RPMI8226 (cell line): ENCODE measurements at places on chromosomes 6 and 20.
A peak's percentile ranks its signal among the peaks of the same experiment; 100 is the strongest.

DNA sequence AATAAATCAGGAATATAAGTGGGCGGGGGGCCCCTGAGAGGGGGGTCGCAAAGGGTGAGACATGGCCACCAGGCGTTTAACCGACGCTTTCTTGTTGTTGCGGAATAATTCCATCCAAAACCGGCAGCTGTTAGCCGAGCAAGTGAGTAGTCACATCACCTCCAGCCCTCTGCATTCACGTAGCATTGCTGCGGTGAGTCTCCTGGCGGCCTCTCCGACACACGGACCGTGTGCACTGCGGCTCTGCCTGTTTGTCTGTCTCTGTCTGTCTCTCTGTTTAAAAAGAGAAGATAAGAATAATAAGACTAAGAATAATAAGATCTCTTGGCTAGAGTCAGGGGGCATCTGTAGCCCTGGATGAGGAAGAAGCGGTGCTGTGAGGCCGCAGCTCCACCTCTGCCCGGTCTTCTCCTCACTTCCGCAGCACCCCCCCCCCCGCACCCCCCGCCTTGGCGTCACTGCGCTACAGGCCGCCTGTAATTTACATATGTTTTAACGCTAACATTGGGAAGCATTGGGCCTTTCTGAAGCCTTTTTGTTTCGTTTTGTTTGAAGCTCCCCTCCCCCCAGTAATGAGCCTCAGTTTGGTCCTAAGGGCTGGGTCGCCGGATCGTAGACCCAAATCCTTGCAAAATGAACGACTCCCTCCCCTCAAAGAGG, 993 bp downstream of the STX16 start:
- peak; percentile 79 for DNase-seq

DNA sequence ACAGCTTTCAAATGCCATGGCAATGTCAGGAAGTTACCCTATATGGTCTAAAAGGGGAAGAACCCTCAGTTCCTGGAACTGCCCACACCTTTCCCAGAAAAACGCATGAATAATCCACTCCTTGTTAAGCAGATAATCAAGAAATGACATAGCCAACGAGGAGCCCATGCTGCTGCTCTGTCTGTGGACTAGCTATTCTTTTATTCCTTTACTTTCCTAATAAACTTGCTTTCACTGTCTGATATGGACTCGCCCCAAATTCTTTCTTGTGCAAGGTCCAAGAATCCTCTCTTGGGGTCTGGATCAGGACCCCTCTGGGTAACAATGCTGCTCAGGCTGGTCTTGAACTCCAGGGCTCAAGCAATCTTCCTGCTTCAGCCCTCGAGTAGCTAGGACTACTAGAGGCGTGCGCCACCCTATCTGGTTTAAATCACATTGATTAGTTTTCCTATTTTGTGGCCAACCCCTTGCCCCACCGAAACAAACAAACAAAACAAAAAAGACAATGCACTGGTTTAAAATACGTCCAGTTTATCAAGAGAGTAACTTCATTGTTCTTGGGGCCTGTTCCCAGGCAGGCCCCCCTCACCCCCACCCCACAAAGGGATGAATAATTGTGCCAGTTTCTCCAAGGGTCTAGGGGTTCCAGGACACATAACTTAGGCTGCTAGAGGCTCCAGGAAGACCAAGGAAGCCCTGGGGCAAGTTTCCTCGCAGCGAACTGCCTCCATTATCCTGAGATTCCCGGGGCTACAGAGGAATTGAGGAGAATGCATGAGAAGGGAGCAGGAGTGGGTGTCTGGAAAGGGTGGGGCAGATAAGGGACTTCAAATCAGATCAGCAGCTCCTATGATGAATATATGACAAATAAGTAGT, 10.1 kb upstream of the AKAP12 start:
- no peak for DNase-seq

DNA sequence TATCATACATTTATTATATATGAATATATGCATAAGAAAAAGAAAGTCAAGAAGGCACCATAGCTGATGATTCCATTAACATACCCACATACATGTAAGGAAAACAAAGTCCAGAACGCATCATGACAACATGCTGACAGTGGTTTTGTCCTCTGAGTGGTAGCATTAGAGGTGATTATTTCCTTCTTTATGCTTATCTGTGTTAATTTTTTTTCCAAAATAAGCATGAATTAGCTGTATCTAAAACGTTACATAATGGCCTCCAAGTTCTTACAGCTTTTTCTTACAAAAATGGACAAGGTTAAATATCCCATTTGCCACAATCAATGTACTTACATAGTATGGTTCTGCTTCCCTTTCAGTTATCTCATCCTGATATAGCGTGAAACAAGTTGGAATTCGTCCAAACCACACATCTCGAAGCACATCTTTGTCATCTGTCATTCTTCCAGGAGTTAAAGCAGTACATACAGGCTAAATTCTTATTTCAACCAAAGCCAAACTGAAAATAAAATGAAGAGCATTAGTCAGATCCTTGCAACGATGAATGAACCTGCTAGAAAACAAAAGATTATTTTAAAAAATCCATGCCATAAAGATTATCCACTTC, 9.7 kb downstream of the ATG5 start:
- no peak for DNase-seq

DNA sequence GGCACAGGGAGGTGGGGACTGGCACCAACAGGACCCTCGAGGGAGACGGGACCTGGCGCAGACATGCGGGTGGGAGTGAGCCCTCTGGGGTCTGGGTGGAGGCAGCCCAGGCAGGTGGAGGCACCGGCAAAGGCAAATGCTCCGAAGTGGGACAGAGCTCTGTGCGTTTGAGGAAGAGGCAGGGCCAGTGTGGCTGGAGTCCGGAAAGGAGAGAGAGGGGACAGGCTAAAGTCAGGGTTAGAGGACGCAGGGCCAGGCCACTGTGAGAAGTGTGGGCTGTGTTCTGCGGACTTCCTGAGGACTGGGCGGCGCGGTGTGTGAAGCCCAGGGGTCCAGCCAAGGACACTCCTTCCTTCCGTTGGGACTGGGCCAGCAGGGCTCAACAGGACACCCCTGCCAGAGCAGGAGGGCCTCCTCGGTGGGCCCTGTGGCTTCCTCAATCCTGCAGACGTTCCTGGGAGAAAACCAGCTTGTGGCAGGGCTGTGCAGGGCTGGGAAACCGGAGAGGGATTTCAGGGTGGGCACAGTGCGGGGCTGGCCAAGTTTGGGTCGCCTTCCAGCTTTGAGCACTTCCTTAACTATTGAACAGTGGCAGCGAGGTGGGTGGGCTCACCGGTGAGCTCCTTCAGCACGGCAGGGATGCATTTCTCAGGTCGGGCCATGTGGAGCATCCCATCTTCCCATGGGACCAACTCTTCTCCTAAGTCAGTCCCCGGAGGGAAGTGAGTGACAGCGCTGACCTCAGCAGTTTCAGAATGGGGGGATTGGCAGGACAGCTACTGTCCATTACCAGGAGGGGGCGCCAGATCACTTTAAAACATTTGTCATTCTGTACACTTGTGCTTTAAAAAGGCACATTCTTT, 22.5 kb downstream of the MOCS3 start:
- peak; percentile 72 for DNase-seq

DNA sequence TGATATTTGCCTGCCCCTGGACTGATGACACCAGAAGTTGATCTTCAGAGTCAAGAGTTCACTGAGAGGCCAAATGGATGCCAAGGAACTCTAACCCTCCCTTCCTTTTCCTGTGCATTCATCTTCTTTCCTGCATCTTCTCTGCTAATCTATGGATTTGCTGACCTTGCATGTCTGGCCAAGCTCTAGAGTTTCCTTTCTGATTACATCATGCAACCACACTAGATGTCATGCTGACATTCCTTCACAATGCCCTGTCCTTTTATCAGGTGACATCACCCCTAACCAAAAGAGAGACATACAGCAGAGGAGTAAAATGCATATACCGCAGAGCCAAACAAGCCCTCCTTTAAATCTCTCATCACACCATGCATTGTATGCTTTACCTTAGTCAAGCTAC, 487.6 kb downstream of the TFAP2A start:
- DNase-seq = no peak

DNA sequence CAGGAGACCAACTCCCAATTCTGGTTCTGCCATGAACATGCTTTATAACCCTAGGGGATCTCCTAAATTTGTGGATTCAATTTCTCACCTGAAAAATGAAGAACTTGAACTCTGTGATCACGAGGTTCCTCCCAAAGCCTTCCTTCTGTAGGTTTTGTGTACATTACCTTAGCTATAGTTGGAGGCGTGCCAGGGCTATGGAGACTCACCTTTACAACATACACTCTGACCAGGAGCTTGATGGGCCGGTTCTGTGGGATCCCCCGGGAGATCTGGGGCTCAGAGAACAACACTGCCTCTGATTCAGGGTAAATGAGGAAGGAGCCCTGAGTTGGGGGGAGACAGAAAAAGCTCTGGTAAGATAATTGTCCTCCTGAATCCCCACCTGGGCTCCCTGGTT, 34.1 kb downstream of the ERGIC3 start:
- peak; percentile 53 for DNase-seq

DNA sequence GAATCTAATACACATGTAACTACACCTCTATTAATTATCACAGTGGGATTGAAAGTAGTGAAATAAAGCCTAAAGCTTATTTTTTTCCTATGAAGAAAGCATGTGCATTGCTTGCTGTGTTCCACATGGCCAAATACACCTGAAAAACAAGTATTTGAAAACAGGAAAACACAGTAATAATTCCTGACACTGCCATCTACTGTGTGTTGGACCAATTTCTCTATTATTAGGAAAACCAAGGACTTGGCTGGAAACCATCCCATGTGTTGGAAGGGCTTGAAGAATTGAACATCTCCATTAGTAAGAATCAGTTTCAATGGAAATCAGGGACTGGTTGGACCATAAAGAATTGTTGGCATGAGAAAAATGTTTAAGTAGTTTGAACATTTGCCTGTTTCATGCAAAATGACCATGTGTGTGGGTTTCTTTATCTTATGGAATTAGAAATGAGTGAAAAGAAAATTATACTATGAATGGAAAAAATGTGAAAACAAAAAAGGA, 124.1 kb downstream of the PHF3 start:
- no peak for DNase-seq

- DNase-seq = no peak
Observed at GRCh38 chr6:149319422-149319821, 1.9 kb downstream of the TAB2 start.

- DNase-seq = no peak
Observed at GRCh38 chr6:113110211-113110610, 746.9 kb upstream of the MARCKS start.
